ENCODE measurements at places on chromosomes 6 and 20. TPM values are rescaled to one million over a fixed set of nuclear protein-coding genes. Genes with fewer than 3 reads are reported as not detected.

Gene MAP3K5
- 13.2 TPM for total RNA-seq

Gene SDCBP2
- total RNA-seq = 4.4 TPM

Gene KCNB1
- total RNA-seq = not detected

Gene SLC22A7
- not detected for total RNA-seq

Gene MOG
- total RNA-seq = not detected

Gene DZANK1
- 1.4 TPM for total RNA-seq

Gene PNLDC1
- 0.31 TPM for total RNA-seq

Gene ARMC12
- 1.5 TPM for total RNA-seq

Gene CTSA
- total RNA-seq = 49.8 TPM

Gene SPATA25
- total RNA-seq = 0.63 TPM

Gene TRAM2
- total RNA-seq = 2.4 TPM

Gene LAMA5
- 1.1 TPM for total RNA-seq

Gene FAXC
- total RNA-seq = not detected

Gene GSS
- 72.2 TPM for total RNA-seq

Gene SLC17A1
- total RNA-seq = not detected

Gene MYCT1
- total RNA-seq = not detected

Gene NRSN1
- total RNA-seq = not detected

Gene TREM2
- not detected for total RNA-seq

Gene HRH3
- not detected for total RNA-seq

Gene ABT1
- 22.6 TPM for total RNA-seq

Gene DNAH8
- total RNA-seq = 0.22 TPM

Gene COQ3
- total RNA-seq = 14.9 TPM

Gene BNIP5
- total RNA-seq = not detected

Gene SLC22A16
- not detected for total RNA-seq

Gene PNPLA1
- total RNA-seq = not detected

Gene PXDC1
- total RNA-seq = 3.9 TPM

Gene NELFE
- 89.0 TPM for total RNA-seq

Gene TCF15
- total RNA-seq = not detected

Data from activated CD4-positive, alpha-beta memory T cell treated with anti-CD3 and anti-CD28 coated beads for 36 hours (primary cell).